ENCODE measurements at places on chromosomes 6 and 20.

GRCh38 chr6:91437315-91437729 is 850.5 kb upstream of the MAP3K7 start:
- DNase-seq: no peak

GRCh38 chr6:795046-795685 is 102.2 kb upstream of the EXOC2 start:
- no peak for DNase-seq

DNA sequence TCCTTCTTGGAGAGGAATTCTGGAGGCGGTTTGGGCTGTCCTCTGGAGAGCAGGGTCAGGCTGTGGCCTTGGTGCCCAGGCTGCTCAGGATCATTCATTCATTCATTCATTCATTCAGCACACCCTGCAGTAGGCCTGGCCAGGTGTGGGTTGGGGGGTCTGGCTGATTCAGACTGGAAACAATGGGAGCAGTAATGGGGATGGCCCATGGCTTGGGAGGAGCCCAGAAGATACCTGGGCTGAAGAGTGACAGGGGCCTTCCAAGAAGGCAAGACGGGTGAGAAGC is 31.5 kb downstream of the TOX2 start:
- DNase-seq: no peak

DNA sequence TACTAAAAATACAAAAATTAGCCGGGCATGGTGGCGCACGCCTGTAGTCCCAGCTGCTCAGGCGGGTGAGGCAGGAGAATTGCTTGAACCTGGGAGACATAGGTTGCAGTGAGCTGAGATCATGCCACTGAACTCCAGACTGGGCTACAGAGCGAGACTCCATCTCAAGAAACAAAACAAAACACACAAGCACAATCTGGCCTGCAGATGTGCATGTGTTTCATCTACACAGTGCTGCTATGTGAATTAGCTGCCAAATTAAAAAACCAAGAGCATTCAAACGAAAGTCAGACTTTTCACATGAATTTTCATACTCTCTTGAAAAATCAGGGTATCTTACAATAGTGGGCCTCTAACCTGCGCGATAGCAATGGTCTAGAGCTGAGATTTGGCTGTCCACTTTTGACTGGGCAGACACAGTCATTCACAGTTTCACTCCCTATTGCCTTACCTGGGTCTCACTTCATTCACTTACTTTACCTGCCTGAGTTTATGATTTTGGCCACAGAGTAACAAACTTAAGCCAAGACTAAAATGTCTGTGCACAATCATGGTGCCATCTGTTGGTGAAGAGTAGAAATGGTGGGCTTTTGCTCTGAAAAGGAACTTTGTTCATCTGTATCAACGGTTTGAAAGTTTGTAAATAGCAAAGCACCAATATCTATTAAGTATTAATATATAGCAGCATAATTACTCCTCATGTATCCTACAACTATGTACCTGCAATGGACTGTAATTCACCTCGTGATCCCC is 138.5 kb upstream of the UST start:
- no peak for DNase-seq

- no peak for DNase-seq
These were observed 60.4 kb downstream of the HMGCLL1 start for GRCh38 chr6:55518529-55519060.

GRCh38 chr6:136677344-136677743 is 114.9 kb downstream of the MAP3K5 start:
- DNase-seq: no peak

GRCh38 chr6:136073216-136073615 is 176.9 kb downstream of the MTFR2 start:
- DNase-seq: no peak

GRCh38 chr6:13116155-13116554 is 212.2 kb downstream of the TBC1D7 start:
- DNase-seq: no peak

DNA sequence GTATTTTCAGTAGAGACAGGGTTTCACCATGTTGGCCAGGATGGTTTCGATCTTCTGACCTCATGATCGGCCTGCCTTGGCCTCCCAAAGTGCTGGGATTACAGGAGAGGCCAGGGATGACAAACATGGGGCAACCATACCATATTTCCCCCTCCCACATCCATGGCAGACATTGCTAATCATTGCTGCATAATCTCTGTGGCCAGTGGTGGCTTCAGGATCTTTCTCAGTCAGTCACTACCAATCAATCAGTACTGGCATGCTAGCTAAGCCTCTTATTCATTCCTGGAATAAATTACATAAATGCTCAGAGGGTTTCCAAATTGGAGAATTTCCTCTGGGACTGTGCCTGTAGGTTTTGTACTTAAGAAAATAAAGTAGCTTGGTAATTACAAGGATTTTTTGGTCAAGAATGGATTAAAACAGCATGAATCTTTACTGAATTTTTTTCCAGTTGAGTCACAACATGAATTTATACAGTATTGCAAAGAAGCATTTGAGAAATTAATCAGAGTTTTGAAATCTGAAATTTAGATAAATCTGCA is 138.1 kb downstream of the FNDC1 start:
- DNase-seq: no peak

GRCh38 chr20:5046656-5047339 is 45.5 kb upstream of the SLC23A2 start:
- DNase-seq: no peak

DNA sequence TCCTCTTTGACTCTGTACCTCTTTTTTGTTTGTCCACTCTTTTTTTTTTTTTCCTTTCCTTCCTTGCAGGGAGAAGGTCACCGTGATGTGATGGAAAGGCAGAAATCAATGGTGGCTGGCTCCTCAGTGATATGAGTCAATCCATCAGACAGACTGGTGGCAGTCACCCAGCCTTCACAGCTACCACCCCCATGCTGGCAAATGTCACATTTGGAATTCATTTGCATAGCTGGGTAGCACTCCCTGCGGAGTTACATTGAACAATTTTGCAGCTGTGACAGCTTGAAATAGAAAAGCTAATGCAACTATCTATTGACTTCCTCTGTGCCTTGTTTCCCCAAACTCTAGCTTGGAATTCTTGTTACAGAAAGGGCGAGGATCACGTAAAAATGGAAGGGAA is 668.4 kb downstream of the C6orf118 start:
- no peak for DNase-seq

Measured in small intestine (tissue), 16 donors.